Left kidney (tissue), 8 donors: ENCODE measurements at places on chromosomes 3 and 15. TPM values are rescaled to one million over a fixed set of nuclear protein-coding genes. Genes with fewer than 3 reads are reported as not detected.

The LRRIQ4 gene
- 0.12 TPM for polyA plus RNA-seq

DNA sequence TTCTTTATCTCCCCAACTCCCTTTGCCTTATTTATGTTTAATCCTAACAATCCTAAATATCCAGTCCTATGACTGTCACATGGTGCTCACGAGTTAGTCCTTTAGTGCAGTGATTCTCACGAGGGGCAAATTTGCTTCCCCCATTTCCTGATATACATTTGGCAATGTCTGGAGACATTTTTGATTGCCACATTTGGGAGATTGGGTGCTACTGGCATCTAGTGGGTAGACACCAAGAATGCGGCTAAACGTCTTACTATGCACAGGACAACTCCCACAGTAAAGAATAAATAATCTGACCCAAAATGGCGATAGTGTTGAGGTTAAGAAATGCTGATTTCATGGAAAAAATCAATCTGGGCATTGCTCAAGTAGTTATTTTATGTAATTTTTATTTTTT lies 466.5 kb downstream of the ROBO2 start:
- no peak for DNase-seq

GRCh38 chr3:44992555-44993470 lies 16.8 kb downstream of the EXOSC7 start:
- no peak for DNase-seq

- DNase-seq: no peak
These were observed 6.8 kb downstream of the EDEM1 start for GRCh38 chr3:5194341-5194740.

The GRIP2 gene
- 1.7 TPM for polyA plus RNA-seq

DNA sequence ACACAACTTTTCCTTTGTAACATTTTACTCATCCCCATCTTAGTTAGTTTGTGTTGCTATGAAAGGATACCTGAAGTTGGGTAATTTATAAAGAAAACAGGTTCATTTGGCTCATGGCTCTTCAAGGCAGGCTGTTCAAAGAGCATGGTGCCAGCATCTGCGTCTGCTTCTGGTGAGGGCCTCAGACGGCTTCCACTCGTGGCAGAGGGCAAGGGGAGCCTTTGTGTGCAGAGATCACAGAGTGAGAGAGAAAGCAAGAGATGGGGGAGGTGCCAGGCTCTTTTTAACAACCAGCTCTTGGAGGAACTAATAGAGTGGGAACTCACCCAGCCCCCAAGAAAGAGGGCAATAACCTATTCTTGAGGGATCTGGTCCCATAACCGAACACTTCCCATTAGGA lies 23.1 kb downstream of the PLA2G4F start:
- DNase-seq: no peak

The CPNE9 gene
- not detected for polyA plus RNA-seq

The HEG1 gene
- polyA plus RNA-seq: 27.7 TPM

DNA sequence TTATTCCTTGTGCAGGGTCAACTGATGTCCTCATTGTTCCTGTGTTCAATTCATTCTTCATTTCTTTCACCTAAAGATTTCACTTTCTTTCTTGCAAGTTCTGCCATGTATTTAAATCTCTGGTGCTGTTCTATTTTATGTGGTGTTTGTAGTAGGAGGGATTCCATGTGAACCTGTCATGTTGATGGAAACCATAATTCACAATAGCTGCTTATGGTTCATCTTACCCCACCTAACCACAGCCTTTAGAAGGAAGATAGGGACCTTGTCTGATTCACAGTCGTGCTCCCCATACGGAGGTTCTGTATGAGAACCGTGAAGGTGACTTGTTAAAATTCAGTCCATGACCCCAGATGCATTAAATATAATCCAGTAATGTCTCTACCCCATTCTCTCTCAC lies 21.9 kb downstream of the SLCO2A1 start:
- no peak for DNase-seq

GRCh38 chr15:68555679-68556037 lies 23.1 kb upstream of the CORO2B start:
- no peak for DNase-seq

DNA sequence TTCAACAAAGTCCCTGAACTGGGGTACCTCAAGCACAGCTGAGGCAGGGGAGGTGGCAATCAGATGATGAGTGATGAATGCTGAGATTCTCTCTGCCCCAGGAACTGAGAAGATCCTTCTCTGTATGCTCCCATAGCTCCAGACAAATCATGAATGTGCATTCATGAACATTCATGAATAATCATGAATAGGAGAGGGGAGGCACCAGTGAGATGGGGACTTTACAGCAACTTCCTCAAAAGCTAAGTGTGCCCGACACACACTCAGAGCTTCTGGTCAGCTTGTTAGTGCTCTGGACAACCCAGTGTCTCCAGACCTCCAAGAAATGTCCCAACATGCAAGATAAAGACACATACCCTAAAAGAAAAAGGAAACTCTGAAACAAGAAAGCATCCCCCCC lies 24.3 kb downstream of the LRRC2 start:
- no peak for DNase-seq

DNA sequence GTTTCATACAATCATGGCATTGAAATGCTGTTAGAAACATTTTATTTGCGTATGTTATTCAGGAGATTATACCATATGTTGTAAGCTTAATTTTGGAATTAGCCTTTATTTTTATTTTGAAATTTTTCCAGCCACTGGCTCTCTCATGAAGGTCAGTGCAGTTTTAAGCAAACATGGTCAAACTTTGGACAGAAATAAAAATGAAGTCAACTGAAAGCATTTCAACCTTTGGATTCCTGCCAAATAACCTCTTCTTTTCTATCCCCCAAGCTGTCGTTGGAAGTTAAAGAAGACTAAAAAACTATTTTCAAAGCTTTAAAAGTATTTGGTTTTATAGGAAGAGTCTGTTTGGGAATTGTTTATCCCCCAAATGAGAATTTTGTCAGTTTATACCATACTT lies 846.6 kb downstream of the MCTP2 start:
- no peak for DNase-seq

DNA sequence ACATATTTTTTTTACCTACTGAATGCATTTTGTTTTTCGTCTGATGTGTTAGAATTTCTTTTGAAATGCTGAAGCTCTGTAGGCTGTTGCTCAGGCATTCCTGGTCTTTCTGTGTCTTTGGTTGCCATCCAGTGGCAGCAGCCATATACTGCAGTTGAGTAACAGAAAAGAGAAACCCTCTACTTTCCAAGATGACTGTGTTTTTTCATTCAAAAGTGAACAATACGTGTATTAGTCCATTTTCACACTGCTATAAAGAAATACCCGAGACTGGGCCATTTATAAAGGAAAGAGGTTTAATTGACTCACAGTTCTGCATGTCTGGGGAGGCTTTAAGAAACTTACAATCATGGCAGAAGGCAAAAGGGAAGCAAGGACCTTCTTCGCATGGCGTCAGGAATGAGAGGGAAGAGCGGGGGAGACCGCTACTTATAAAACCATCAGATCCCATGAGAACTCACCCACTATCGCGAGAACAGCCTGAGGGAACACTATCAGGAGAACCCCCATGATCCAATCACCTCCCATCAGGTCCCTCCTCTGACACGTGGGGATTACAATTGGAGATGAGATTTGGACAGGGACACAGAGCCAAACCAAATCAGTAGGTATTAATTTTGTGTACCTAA lies 4.7 kb upstream of the GOLGA8B start:
- peak; percentile 70 for DNase-seq

The CFAP100 gene
- 1.7 TPM for polyA plus RNA-seq

DNA sequence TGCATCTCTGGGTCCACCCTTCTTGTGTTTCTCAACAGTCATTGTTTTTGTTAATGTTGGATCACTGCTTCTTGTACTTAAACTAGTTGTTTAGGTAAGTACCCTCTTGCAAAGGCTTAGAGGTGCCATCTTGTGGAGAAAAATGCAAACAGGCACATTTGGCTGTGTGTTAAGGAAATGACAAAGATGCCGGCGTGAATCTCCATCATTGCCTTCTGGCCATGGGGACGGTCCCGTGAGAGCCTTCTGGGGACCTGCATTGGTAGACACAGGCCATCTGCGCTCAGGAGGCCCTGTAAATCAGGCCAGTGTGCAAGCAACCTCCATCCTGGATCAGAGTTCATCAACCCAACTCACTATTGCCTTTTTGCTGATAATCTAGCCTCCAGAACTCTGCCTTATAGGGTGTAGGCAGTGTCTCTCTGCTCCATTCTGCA lies 158.6 kb upstream of the NR2E3 start:
- DNase-seq: peak; percentile 55

DNA sequence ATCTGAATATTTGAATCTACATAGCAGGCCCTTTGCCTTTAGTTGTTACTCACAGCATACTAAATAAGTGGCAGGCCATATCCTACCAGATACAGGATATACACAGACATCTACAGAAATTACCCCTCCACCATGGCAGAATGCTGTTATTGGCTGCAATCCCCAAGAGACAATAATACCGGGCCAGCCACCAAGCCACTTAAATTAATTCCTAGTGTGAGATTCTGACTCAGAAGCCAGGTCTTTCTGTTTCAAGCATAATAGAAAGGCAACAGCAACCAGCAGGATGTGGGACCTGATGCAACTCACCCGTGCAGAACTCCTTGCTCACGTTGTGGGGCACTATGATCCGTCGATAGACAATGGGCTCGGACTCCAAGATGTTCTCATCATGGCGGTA lies 39.8 kb downstream of the CLK3 start:
- no peak for DNase-seq

The RHO gene
- polyA plus RNA-seq: 0.13 TPM

DNA sequence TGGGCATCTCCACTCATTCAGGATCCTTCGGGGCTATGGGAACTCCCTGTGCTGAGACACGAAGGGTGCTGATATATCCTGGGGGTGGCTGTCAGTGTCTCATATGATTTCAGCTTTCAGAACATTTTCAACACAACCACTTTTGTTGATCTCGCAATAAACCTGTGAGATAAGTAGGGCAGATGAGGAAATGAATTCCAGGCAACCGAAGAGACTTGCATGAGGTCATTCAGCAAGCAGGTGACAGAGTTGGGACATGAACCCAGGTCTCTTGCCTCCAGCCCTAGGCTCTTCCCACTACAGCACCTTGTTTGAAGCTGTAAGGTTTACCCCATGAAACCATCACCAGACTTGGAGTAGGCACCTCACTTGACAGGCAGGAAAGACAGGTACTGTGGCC lies 16.6 kb downstream of the DUOX1 start:
- DNase-seq: no peak

DNA sequence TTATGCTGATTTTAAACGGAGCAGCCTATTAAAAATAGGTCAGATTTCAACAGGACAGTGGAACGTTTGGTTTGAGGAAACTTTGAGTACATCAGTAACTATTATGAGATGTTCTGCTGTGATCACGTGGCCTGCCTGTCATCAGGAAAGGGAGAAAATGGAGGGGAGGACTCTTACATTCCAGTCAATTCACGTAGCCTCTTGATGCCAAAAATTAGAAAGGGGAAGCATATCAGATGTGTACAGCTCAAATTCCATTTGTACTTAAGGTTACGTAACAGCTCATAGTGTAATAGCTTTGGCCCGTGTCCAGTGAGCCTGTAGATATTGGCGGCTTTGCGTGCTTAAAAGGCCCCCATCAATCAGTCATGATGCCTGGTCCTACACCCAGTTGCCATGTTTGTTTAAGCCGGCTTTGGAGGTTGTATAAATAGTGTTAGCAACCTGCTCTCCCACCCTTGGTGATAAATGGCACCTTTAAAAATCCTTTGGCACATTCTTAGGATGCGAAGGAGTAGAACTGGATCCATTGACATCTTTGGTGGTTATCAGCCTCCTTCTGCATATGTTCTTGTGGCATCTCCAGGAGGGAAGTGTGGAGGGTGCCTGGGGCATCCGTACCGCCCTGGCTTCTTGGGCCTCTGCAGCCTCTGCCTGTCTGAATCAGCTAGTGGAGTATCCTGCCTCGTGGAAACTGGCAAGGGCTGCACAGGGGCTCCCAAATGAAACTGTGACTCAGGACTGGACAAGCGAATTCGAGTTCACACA lies 163.9 kb downstream of the THSD4 start:
- peak; percentile 30 for DNase-seq
